ENCODE measurements at places on chromosomes 7 and 10.
A peak's percentile ranks its signal among the peaks of the same experiment; 100 is the strongest.

DNA sequence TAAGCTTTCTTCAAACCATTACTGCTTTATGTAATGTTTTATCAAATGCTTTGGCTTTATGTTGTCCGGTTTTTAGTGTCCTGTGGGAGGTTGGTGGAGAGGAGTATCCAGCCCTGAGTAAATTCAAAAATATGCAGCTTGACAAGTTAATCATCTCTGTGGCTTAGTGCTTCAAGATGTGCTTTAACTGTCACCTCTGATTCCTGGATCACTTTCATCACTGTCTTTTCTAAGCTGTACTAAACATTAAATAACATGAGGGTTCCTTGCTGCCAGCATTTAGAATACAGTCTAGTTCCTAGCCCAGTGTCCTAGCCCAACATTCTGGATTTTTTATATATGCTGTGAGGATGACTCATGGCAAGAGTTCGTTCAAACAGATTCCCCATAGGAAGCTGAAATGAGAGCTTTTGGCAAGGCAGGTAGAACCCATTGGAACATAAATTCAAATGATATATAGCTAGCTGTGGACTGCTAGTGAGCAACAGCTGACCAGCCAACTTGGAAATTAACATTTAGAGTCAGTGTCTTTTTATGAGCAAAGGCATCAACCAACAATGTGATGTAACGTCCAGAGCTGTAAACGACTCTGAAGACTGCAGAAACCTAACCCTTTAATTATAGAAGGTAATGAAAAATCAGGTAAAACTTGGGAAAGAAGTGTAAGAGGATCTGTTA, 80.6 kb upstream of the OIT3 start:
- no peak for DNase-seq

DNA sequence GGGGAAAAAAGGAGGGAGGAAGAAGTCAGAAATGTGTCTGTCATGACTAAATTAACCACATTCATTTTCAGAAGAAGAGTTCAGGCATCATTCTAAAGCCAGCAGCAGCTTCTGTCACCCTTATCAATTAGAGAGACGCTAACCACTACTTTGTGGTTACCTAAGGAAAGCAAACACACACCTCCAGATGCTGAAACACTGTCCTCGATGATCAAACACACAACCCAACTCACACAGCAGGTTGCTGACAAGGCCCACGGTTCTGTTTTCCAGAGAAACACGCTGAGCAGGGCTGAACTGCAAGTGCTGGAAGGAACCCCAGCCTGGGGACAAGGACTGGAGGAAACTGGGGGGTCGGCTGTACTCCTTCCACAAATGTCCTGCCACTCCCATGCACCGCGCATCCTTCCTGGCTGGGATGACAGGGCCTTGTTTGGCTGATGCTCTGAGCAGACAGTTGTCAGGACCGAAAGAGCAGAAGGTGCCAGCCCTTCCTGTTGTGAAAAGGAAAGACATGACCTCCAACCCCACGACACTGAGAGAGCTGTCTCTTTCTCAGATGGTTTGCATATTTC, 36.6 kb downstream of the PRKCQ start:
- no peak for DNase-seq

DNA sequence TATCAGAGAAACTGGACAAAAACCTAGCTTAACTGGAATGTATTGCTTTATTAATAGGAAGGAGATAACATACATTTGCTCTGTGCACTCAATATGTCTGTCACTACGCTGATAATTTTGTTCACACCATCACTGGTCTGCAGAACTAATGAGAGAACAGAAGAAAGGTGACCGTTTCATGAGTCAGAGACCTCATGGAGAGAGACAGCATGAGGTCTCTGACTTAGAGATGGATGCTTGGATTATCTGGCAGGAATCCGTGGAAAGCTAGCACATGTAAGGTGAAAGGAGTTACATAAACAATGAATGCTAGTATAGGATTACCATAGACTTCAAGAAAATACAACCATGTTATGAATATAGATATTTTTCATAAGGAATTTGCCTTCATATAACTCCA, 947.3 kb downstream of the IPMK start:
- DNase-seq: no peak

DNA sequence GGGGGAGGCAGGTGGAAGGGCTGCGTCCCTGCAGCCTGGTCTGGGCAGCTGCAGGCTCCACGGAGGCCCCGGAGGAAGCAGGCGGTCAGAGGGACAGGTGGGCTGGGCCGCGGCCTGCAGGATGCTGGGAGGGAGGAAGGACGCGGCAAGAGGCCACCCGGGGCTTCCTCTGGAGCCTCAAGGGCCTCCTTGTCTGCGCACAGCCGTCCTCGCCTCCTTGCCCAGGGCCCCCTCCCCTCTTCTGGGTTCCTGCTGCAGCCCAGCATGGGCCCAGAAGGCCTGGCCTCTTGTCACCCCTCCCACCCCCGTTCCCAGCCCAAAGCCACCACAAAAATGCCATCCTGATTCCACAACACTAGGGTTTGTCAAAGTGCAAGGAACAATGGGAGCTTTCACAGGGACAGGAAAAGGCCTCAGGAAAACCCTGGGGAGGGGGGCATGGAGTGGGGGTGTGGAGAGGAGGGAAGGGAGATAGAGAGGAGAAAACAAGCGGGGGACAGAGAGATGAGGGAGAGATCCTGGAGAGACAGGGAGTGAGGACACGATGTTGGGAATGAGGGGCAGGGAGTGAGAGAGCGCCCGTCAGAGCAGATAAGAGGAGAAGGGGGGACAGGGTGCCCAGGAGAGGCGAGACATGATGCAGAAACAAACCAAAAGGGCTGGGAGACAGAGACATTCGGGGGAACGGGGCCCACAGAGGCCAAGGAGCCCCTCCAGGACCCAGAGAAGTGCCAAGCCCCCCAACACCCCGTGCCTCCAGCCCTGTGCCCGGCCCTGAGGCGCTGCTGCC, 41.8 kb downstream of the ZCCHC24 start:
- DNase-seq: no peak

DNA sequence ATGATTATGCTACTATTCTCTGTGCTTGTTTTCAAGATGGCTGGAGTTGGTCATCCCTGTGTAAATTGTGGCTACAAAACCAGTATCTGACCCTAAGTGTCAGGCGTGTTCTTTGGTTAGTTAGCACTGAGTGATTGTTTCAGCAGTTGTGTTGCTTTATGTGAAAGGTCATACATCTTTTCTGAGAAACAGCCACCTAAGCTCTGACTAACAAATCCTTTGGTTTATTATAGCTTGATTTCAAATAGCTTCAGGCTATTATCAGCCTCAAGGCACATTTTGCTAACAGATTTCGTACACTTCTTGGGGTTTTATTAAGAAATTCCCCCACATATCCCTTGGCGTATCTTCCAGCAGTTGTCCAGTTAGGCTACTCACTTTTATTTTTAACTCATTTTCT, 4.8 kb upstream of the ADRB1 start:
- DNase-seq: no peak

DNA sequence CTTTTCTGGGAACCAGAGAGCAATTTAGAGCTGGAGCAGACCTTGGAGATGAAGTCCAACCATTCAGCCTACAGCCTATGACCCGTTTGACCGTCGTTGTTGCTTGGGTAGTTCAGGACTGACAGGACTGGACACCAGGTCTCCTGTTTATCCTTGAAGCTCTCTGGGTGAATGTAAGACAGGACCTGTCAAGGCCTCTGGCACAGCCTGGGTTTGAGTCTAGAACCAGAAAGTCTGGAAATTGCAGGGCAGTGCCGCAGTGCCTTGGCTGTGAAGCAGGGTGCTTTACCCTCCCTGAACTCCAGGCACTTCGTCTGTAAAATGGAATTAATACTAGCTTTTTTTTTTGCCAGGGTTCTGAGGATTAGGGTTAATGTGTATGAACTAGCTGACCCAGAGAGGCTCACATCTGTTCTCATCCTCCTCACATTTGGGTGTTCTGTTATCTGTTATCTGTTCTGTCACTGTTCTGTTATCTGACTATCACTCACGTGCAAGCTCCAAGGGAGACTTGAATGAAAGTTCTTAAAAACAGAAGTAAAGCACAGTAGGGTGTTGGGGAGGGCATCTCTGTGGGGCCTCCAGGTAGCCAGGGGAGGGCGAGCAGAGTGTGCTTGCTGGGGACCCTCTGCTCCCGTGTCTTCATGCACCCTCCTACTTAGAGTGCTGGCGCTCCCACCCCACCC, 9.9 kb downstream of the BLVRA start:
- DNase-seq: no peak

DNA sequence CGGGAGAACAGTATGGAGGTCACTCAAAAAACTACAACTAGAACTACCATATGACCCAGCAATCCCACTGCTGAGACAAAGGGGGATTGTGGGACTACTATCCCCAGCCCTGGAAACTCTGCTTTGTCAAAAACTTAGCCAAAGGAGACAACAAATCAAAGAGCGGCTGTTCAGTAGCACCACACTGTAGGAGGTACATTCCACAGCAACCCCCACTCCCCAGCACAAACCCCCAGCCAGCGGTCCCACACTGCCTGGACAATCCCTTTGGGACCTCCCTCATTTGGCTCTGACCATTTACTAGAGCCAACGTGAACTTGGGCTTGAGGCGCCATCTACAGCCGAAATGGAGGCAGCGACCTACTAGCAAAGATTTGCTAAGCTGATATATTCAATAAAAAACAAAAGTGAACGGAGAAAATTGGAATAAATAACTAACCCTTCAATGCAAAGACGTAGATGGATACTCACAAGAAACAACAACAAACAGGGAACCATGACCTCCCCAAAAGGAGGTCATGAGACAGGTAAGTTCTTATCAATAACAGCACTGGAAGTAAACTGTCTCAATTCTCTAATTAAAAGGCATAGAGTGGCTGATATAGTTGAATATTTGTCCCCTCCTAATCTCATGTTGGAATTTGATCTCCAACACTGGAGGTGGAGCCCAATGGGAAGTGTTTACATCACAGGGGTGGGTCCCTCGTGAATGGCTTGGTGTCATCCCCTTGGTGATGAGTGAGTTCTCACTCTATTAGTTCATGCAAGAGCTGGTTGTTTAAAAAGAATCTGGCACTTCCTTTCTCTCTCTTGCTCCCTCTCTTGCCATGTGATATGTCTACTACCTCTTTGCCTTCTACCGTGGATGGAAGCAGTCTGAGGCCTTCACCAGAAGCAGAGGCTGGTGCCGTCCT, 119.0 kb upstream of the KCNMA1 start:
- peak; percentile 69 for DNase-seq

- no peak for DNase-seq
Measured at GRCh38 chr7:148447221-148447849, 143.2 kb upstream of the C7orf33 start.

GRCh38 chr7:142381727-142382390, 124.0 kb upstream of the PRSS58 start:
- no peak for DNase-seq

- DNase-seq: peak; percentile 17
Measured at GRCh38 chr10:35913628-35914027, 271.5 kb upstream of the FZD8 start.

DNA sequence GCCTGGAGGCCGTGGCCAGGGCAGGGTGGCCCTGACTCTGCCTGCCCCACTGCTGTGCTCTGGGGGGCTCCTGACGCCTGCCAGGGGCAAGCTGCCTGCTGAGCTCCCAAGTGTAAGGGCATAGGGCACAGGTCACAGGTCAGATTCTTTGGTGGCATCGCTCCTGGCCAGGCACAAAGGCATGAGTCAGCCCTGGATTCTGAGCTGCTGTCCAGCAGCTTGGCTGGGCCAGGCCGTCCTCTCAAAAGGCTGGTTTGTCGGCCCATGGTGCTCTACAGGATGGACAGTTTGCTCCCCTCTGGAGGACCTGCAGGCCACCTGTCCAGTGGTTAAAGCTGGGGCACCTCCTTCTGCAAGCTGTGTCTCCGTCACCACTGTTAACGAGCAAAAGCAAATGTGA, 2.9 kb downstream of the ADGRA1 start:
- DNase-seq: no peak

DNA sequence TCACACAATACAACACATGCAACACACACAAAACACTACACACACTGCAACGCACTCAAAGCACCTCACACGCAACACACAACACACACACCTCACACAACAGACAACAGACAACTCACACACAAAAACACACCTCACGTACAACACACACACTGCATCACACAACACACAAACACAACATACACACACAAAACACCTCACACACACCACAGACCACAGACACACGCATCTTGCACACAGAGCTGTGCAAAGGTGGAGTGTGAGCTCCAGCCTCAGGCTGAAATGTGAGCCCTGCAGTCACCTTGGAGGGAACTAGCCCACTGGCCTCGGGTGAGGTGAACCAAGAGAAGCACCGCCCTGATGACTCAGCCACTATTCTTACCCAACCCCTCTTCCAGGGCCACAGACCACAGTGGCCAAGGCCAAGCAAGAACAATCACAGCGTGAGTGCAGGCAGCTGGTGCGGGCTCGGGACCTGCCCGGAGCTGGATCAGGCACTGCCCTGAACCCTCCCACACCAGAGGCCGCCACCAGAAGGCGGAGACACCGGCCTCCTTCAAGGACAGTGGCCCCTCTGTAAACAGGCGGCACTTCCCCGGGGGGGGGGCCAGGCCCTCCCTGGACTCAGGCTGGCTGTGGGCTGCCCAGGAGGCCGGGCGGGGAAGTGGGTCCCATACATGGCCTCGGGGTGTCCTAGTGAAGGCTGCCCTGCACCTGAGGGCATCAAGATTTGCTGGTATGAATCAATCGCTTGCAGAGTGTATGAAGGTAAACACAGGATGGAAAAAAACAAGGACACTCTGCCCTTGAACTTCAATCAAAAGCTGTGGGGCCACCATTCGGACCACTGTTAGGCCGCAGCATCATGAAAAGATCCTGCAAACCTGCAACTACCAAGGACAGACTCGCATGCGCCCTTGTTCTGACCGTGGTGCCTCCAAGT, 106.7 kb downstream of the TNS3 start:
- DNase-seq: peak; percentile 88

DNA sequence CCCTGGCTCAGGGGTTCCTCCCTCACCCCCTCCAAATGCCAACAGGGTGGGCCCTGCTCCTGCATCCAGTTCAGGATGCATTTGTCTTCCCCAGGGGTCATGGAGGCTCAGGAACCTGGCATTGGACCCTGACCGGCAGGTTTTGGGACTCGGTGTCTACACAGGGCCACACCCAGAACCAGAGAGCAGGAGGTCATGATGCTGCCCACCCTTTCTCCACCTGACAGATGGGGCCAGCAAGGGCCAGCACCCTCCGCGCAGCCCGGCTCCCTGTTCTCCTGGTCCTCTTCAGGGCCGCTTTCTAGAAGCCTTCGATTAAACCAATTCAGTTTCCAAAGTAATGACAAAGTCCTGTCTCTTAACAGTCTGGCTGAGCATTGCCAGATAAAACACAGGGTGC, 50.2 kb downstream of the CAMK2B start:
- DNase-seq: no peak

DNA sequence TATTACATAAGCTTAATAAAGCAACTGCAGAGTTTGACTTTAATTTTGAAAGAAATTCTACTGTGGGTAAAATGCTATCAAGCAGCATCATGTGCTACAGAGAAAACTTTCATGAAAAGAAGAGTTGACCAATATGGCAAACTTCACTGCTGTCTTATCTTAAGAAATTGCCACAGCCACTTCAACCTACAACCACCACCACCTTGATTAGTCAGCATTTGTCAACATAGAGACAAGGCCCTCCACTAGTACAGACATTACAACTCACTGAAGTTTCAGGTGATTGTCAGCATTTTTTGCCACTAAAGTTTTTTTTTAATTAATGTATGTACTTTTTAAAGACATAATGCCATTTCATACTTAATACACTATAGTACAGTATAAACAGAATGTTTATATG, 350.3 kb downstream of the HPSE2 start:
- no peak for DNase-seq

GRCh38 chr7:5549096-5549763, 125.6 kb upstream of the TNRC18 start:
- DNase-seq: no peak
